Stimulated activated CD8-positive, alpha-beta memory T cell treated with anti-CD3 and anti-CD28 coated beads, Interleukin-2, amount 100 ng/mL, for 1 hour (primary cell): ENCODE measurements at places on chromosomes 12 and 14.

GRCh38 chr14:99519931-99520421 lies 38.8 kb downstream of the CCNK start:
- DNase-seq: no peak

DNA sequence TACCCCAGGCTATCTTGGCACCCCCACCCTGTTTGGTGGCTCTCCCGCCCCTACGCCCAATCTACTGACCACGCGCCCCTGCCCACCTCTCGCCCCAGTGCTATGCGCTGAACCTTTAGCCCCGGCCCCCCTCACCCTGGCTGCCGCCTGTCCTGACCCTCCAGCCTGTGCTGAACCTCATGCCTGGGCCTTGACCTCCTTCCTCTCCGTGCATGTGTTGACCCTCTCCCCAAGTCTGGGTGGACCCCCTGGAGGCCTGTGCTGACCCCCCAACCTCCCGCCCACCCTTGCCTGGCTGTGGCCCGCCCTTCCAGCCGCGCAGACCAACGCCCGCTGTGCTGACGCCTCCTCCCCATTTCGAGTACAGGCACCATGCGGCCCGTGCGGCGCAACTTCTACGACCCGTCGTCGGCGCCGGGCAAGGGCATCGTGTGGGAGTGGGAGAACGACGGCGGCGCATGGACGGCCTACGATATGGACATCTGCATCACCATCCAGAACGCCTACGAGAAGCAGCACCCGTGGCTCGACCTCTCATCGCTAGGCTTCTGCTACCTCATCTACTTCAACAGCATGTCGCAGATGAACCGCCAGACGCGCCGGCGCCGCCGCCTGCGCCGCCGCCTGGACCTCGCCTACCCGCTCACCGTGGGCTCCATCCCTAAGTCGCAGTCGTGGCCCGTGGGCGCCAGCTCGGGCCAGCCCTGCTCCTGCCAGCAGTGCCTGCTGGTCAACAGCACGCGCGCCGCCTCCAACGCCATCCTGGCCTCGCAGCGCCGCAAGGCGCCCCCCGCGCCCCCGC lies 20.7 kb downstream of the DTX1 start:
- DNase-seq: no peak

GRCh38 chr12:112419297-112420133 lies 768 bp downstream of the PTPN11 start:
- no peak for DNase-seq

DNA sequence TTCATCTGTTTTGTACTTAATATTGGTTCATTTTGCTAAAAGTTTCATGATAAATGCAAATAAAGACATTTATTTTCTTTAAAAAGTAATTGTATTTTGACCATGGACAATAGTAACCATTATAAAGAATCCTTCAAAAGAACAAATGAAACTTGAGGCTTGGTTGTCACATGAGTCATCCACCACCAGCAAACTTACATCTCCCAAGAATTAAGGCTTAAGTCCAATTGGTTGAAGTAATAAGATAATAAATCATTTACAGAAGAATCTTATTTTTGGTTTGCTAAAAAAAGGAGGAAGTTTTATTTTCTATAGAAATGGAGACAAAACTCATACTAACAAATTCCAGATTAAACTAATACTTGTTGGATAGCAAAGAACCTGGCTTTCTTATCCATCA lies 84.8 kb upstream of the KITLG start:
- no peak for DNase-seq

DNA sequence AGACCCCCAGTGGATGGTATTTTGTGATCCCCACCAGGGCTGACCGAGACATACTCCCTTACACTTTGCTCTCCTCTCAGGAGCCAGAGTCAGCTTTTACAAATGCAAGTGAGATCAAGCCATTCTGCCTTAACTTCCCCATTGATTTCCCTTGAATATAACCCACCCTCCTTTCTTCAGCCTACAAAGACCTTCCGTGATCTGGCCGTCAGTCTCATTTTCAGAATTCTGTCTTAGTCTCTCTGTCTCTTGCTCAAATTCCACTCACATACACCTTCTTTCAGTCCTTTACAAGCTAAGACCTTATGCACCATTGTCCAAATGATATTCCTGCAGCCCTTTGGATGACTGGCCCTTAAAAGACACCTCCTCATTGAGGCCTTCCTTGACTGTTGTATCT lies 39.0 kb upstream of the ELK3 start:
- DNase-seq: no peak

DNA sequence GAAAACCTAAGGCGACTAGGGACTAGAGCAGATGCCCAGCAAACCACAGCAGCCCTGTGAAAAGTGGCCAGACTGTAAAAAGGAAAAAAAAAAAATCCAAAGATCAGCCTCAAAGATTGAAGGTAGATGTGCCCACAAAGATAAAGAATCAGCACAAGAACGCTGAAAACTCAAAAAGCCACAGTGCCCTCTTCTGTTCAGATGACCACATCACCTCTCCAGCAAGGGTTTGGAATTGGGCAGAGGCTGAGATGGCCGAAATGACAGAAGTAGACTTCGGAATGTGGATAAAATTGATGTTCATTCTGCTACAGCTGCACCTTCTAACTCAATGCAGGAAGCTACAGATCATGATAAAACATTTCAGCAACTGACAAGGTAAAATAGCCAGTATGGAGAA lies 154.4 kb downstream of the GPHN start:
- no peak for DNase-seq

DNA sequence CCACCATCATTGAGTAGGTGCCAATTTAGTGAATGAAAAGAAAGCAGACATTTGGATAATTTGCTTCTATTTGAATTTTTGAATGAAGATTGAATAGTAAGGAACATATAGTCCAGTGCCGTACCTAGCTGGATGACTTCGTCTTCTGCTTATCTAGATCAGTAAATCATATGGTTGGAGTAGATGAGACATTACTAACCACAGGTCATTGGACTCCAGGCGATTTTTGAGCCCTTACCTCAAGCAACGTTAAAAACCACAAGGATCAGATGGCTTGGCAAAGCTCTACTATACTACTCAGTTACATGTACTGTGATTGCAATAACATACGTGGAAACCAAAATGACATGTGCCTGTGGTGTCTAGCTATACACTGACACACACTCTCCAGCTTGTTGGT lies 1.7 kb upstream of the SPATS2 start:
- no peak for DNase-seq

DNA sequence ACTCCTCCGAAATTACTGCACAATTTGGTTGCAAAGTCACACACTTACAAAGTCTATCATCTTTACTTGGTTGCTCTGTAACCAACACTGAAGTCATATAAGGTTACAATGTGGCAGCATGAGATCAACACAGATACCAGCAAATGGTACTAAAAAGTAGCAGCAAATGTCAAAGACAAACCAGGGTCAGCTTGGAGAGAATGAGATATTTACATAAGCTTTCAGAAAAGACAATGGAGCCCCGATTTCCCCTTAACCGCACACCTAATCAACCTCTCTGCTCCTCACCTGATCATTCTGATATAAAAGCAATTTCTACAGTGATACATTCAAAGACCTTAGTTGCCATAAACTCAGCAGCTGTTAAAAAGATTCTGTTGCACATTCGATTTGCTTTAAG lies 76.4 kb upstream of the FOXN3 start:
- DNase-seq: no peak

DNA sequence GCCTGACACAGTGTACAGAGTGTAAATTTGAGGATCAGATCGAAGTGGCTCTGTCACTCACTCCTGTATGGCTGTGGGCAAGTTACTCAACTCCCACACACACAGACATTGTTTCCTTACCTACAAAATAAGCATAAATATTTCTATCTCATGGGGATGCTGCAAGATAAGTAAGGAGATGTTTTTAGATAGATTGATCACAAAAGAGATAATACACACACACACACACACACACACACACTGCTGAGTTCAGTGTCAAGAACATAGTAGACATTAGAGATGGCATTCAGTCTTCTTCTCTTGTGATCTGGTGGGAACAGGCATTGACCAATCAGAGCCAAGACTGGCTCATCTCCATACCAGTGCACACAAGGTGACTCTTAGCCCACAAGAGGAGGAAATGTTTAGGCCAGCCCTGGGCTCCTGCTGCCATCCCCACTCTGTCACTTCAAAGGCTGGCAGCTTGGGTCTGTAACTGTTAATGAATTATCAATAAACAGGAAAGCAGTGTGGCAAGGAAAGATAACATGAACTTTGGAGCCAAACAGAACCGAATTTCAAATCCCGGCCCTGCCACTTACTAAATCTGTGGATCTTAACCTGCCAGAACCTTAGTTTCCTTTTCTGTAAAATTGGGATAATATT lies 3.4 kb upstream of the RNASE8 start:
- DNase-seq: no peak

DNA sequence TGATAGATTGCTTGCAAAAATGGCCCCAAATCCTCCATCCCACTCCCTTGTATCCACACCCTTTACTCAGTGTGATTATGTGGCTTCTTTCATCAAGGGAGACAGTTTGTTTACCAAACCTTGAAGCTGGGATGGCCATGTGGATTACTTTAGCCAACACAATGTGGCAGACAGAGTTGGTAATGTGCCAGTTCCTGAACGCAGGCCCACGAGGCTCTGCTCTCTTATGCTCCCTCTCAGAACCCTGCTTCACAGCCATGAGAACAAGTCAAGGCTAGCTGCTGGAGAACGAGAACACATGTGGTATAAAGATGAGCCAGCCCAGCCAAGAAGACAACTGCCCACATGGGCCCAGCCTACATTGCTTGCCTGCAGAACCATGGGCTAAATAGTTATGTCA lies 162.3 kb downstream of the NDUFA12 start:
- no peak for DNase-seq

GRCh38 chr12:121514184-121514742 lies 66.6 kb downstream of the KDM2B start:
- no peak for DNase-seq

DNA sequence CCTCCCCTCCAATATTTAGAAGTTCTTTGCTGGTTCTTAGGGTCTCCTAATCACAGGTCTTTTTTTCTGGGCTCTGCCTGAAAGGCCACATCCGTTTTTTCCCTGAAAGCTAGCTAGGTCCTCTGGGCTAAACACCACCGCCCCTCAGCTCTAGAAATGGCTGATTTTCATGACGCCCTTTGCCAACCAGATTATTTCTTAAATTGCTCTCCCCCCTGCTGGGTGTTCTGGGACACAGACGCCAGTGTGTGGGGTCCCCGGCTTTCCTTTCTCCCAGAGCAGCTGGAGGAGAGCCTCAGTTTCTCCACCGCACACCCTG lies 45.3 kb upstream of the ATP23 start:
- no peak for DNase-seq

- DNase-seq: no peak
Observed at GRCh38 chr12:64665514-64665913, 55.2 kb downstream of the RASSF3 start.

GRCh38 chr12:49296836-49297694 lies 2.1 kb downstream of the PRPH start:
- DNase-seq: no peak

GRCh38 chr12:25935355-25936144 lies 22.9 kb upstream of the RASSF8 start:
- no peak for DNase-seq
